ENCODE measurements at places on chromosomes 7 and 10. TPM values are rescaled to one million over a fixed set of nuclear protein-coding genes. Genes with fewer than 3 reads are reported as not detected.

DNA sequence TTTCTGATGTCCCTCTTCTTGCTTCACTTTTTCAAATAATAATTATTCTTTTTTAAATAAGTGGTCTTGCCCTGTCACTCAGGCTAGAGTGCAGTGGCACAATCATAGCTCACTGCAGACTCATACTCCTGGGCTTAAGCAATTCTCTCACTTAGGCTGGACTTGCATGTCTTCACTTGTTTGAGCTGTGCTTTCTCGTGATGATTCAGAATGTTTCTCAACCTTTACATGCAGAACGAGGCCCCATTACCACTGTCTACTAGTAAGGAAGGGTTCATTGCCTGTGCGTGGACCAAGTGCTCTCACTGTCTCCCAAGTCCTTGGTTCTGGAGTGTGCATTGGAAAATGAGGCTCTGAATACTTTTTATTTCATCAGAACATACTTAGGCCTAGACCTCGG is 468.6 kb upstream of the COBL start:
- DNase-seq: no peak

- DNase-seq: no peak
Observed at GRCh38 chr7:130423501-130424037, 17.2 kb downstream of the CEP41 start.

GRCh38 chr10:88314362-88314761 is 268.8 kb downstream of the RNLS start:
- DNase-seq: no peak

HOGA1 gene
- total RNA-seq: 2.3 TPM

PIP gene
- total RNA-seq: 1.6 TPM

- DNase-seq: no peak
Observed at GRCh38 chr10:44993922-44994751, 6.6 kb upstream of the ZNF22 start.

DNA sequence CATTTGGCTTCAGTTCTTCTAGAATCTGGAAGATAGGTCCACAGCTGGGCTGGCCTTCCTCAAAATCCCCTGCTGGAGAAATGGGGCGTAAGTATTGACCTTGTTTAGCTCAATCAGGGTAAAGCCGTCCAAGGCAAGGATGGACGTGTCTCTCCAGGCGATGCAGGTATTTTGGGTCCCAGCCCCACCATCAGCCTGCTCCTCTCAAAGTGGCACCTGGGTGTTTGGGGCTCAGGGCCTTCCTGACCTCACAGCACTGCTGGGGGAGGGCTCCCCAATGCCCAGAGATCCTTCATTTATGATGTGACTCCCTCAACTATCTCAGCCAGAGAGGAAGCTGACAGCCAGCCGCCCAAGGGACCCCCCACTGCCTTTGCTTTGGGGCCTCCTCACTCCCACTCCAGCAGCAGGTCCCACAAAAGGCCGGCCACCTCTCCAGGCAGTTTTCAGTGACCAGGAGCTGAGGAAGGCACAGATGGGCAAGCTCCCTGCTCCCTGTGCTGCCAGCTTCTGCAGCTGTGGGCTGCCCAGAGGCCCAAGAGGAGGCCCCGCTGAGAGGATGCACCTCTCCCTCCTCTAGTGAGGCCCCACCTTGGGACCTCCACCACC is 140.0 kb upstream of the TCERG1L start:
- DNase-seq: no peak

DNA sequence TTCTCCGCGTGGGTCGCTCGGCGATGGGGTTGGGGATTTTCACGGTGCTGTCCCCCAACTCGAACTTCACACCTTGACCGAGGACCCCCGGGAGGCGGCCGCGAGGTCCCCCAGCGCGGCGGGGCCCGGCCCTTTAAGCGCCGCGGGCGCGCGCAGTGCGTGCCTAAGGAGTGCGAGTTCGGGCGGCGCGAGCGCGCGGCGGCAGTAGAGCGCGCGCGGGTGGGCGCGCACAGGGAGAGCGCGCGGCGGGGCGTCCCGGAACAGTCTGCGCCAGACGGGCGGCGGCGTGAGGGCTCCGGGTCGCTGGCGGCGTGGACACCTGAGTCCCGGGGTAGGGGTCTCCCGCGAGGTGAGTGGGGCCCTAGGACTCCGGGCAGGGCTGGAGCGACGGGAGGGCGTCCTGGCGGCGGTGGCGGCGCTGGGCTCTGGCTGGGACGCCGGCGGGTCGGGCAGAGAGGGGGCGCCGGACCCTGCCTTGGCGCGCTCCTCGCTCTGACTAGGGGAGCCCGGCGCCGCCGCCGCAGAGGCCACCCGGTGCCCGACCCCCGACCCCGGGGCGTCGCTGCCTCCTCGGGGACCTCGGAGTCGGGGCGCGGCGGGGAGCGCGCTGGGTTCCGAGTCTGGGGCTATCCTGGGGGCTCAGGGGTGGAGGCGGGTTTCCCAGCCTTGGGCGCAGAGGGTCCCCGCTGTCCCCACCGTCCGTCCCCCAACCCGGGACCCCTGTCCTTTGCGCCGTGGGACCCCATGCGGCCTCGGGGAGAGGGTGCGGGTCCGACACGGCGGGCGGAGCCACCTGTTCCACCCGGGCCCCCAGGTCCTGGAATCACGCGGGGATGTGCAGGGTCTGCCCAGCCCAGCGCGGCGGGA is at the start of gene PROSER2:
Gene PROSER2, plus strand, starts transcription at position 235 of the 867 bp plus-strand sequence. CDS start 28,722 bp downstream, outside the sequence.
- DNase-seq: peak; percentile 30

DNA sequence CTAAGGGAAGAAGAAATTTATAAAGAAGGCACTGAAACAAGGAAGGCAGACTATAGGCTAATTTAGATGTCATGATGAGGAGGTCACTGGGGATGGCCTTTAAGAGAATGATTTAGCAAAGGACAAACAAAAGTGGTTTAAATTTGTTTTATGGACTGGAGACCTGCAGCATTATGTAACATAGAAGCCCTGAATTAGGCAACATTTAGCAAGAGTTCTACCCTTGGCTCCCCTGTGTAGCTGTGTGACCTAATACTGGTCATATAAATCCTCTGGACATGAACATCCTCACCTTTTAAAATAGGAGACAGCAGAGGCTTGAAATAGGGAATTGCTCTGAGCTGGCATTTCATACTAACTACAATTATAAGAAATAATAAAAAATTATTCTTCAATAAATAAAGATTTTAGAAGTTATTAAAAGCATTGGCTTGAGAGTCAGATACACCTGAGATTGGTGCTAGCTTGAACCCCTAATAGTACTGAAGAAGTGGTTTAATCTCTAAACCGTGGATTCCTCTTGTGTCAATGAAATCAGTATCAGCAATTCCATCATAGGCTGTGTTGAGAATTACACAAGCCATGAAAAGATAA is 48.9 kb downstream of the RNLS start:
- DNase-seq: no peak

GRCh38 chr7:2139004-2139699 is 93.6 kb downstream of the MAD1L1 start:
- DNase-seq: no peak

LRRC61 gene
- total RNA-seq: 15.4 TPM

GRCh38 chr7:27146491-27147198 is 929 bp downstream of the HOXA6 start:
- DNase-seq: peak; percentile 40

GRCh38 chr7:24821754-24822054 is 64.4 kb upstream of the GSDME start:
- no peak for DNase-seq

PLCE1 gene
- 7.0 TPM for total RNA-seq

ATRNL1 gene
- total RNA-seq: 0.16 TPM

GRCh38 chr7:34849163-34849960 is 187.9 kb downstream of the DPY19L1 start:
- no peak for DNase-seq

DNA sequence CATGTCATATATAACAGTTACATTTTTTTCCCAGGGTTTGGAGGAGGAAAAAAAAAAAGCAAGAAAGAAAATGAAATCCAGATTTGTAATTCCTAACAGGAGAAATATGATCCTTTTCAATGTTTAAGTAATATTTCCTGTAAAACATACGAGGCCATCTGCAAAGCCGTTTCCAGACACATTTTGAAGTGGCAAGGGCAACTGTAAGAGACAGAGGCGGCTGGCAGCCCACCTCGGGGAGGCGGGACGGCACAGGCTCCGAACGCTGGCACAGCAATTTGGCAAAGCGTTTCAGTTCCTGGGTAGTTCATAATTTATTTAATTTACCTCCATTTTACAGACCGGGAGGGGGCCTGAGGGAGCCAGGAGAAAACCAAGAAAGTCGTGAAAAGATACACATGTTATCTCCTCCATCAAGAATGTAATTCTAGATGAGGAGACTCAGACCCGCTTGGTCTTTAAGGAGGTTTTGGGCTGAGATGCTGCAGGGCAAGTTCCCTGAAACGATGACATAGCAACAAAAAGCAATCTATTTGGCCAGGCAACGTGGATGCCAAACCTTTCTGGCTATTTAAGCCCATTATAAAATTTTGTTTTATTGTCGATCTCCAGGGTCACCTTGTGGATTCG is 448.5 kb upstream of the MKI67 start:
- DNase-seq: no peak

GRCh38 chr7:43554423-43554822 is 28.5 kb upstream of the STK17A start:
- DNase-seq: no peak

ADCYAP1R1 gene
- total RNA-seq: 19.7 TPM

- no peak for DNase-seq
Observed at GRCh38 chr10:6995341-6995740, 415.3 kb upstream of the PRKCQ start.

- no peak for DNase-seq
Observed at GRCh38 chr10:1454951-1455350, 282.4 kb downstream of the ADARB2 start.

- no peak for DNase-seq
Observed at GRCh38 chr7:143334244-143334643, 18.3 kb downstream of the CLCN1 start.

FOXI2 gene
- 0.16 TPM for total RNA-seq

KCNMA1 gene
- total RNA-seq: 13.6 TPM

SRRM3 gene
- total RNA-seq: 7.9 TPM

DNA sequence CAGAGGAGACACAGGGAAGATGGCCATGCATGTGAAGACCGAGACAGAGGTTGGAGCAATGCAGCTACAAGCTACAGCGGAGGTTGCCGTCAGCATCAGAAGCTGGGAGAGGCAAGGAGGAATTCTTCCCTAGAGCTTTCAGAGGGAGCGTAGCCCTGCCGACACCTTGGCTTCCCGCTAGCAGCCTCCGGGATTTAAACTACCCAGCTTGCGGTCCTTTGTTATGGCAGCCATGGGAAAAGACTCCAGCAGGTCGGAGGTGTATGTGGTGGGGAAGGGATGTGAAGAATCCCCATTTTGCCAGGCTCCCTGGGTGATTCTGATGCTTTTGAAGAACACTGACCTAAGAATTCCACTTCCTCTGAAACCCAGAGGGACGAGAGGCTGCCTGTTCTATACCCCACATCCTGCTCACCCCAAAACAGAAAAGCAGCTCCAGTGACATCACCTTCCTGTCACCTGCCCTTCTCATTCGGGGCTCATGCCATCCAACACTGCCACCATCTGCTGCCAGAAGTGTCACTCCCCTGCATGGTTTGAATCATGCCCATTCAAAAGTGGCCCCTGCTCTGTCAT is 3.3 kb upstream of the SEPHS1 start:
- no peak for DNase-seq

NCF1 gene
- 5.0 TPM for total RNA-seq

ATP5F1C gene
- 245 TPM for total RNA-seq

GRCh38 chr7:143892527-143893300 is 9.3 kb downstream of the TCAF1 start:
- DNase-seq: no peak
